ENCODE measurements at places on chromosomes 3 and 15. TPM values are rescaled to one million over a fixed set of nuclear protein-coding genes. Genes with fewer than 3 reads are reported as not detected.

DNA sequence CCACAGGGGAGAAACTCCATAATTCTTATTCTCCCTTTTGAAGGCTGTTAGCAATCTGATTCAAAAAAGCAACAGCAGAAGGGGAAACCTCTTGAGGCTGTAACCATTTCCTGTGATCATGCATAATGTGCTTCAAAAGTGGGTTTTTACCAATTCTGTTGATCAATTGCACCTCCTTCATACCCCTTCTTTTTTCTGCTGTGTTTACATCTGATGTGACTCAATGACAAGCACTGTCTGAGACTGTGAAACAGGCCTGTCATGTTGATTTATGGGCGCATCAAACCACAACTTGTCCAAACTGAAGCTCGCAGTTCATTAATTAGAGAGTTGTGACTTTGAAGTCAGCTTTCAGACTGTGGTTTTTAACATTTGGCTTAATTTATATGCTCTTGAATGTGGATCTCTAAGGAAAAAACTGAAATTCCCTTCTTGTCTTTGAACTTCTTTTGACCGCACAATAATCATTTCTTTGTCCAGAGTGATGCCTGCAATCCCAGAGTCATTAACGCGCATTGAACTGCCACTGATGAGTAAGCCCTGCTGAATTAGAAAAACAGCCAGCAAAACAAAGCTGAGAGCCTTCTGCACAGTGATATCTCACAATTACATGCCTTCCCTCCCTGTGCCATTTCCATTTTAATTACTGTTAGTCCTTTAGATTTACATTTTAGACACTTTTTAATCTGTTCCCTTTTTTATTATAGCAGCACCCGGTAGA is 532.8 kb downstream of the FOXP1 start:
- DNase-seq, result no peak

DNA sequence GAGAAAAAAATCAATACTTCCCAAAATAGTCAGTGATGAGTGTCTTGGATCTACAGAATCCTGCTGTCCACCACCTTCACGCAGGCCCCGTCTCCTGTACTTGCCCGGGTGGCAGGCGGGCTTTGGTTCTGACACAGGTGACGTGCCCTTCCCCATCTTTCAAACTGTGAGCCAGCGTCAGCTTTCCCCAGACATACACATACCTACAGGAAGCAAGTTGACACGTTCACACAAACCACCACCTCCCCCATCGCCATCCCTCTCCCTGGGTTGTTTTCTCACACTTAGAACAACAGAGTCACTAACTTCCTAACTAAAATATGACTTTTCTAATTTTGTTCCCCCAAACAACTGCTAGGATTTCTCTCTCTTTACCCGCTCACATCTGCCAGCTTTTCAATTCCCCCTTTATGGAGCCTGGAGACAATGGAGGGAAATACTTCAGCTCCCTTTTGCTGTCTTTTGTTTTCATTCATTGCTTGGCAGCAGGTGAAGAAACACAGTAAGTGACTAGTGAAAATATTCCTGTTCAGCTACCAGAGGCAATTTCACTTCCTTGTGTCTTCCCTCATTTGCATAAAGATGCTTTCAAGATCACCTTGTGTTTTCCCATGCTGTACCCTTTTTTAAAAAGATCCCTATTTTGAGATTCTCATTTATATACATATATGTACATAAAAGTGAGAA is 248.3 kb downstream of the SLCO3A1 start:
- DNase-seq, result no peak

DNA sequence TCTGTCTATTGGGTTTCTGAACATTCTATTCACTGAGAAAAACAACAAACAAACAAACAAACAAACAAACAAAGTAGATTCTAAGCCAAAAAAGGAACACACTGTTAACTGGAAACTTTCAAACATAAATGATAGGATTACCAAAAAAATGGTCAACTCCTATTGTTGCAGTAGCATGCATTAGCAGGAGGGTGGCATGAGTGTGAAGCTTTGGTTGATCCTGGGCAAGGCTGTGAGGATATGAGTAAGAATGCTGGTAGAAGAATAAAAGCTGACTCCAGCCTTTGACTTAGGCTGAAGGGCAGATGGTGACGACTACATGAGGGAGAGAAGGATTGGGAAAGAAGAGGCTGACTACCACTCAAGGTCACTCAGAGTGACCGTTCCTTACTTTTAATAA is 810.3 kb downstream of the VGLL3 start:
- DNase-seq, result no peak

DNA sequence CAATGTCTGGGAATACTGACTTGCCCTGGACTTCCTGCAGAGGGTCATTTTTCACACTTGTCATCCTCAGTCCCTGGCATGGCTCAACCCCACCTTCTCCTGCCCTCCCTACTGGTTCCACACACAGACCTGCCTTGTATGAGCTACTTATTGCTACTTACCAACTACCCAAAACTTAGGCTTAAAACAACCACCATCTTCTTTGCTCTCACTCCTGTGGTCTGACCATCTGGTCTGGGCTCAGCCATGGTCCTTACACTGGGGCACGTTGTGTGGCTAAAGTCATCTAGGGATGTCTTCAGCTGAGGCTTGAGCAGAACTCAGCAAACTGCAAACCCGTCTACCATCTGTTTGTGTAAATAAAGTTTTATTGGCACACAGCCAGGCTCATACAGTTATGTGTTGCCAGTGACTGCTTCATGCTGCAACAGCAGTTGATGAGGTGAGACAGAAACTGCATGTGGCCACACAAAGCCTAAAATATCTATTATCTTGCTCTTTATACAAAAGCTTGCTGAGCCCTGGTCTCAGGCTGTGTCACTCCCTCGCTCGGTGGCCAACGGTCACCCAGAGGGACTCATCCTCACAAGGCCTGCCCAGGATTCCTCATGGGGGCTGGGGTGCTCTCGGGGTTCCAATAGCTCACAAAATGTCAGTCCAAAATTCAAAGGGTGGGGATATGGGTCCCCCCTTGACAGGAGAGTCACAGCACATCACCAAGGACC is 43.5 kb downstream of the KLF15 start:
- no peak for DNase-seq

DNA sequence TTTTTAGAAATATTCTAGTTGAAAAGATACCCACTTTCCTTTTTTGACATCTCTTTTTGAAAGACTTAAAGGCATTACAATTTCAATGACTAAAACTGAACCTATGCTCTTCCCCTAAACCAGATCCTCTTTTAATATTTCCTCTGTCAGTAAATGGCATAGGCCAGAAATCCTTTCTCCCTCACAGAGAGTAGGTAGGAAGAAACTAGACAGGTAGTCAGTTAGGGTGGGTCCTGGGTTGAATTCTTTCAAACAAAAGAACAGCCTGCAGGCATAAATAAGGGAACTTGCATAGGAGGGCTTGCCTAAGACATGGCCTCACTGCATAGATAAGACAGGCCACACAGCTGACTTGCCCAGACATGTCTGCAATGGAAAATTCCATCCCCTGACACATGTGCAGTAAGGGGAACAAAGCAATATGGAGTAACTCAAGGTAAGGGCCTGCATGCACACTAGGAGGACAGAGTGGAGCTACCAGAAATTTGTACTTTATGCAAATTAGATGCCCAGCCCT is 23.1 kb downstream of the PLSCR5 start:
- DNase-seq, result no peak

GRCh38 chr15:70125605-70126004 is 27.9 kb upstream of the TLE3 start:
- no peak for DNase-seq

ISG20 gene
- 1.1 TPM for total RNA-seq

PLD1 gene
- total RNA-seq, result 0.89 TPM

SLC12A1 gene
- 0.20 TPM for total RNA-seq

TXNRD3 gene
- 13.8 TPM for total RNA-seq

GOLGA8T gene
- total RNA-seq, result 0.47 TPM
